ENCODE measurements at places on chromosomes 13 and 19.

- DNase-seq, result no peak
These were observed 689.6 kb downstream of the SLITRK5 start for GRCh38 chr13:88360761-88361160.

DNA sequence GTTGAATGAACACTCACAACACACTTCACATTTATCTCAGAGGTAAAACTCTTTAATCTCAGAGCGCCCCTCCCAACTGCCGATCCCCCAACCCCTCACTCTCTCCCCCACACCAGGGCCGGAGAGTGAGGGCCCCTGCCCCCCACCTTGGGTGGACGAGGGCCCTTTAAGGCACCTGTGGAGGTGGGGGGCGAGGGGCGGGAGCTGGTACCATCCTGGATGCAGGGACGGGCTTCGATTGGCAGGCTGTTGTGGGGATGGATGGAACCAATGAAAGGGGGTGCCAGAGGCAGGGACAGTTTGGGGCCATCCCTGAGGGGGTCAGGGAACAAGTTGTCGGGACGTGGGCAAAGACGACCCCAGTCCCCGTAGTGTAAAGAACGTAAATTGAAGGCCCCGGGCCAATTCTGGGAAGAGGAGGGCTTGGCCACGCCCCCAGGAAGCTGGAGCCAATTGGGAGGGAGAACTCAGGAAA lies 1.7 kb upstream of the PNKP start:
- DNase-seq, result no peak

DNA sequence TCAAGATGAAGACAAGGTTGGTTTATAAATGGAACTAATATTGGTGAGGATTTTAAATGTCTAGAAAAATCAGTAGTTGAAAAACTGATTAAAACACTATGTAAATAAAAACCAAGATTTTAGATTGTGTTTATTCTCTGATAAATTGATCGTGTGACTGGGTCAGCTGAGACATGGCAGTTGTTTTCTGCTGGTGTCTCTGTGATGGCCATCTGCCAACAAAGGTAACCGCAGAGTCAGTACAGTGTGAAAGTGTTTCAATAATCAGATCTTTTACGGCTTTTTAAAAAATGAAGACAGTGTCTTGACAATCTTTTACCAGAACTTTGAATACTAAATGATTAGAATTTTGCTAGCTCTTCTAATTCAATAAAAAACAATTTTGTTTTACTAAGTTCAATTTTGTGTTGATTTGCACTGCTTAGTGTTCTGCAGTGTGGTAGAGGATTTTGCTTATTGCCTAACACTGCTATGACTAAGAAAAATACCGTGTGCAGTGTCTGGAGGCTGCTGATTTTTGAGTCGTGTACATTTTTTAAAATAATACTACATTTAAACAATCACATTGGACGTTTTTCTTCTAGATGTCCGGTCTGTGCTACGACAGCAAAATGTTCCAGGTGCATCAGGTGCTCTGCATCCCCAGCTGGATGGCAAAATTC lies 32.7 kb upstream of the GPR183 start:
- peak; percentile 76 for DNase-seq

- DNase-seq, result peak; percentile 80
These were observed at the start of gene SLC25A23 for GRCh38 chr19:6459262-6460098. SLC25A23 (minus strand) TSS chr19:6459792; CDS start chr19:6459628, 164 bp downstream.

GRCh38 chr13:91902291-91902690 lies 503.9 kb downstream of the GPC5 start:
- no peak for DNase-seq

GRCh38 chr19:18718015-18718526 lies 34.6 kb downstream of the CRTC1 start:
- DNase-seq, result no peak

GRCh38 chr19:32822916-32823746 lies 46.4 kb downstream of the SLC7A9 start:
- no peak for DNase-seq

DNA sequence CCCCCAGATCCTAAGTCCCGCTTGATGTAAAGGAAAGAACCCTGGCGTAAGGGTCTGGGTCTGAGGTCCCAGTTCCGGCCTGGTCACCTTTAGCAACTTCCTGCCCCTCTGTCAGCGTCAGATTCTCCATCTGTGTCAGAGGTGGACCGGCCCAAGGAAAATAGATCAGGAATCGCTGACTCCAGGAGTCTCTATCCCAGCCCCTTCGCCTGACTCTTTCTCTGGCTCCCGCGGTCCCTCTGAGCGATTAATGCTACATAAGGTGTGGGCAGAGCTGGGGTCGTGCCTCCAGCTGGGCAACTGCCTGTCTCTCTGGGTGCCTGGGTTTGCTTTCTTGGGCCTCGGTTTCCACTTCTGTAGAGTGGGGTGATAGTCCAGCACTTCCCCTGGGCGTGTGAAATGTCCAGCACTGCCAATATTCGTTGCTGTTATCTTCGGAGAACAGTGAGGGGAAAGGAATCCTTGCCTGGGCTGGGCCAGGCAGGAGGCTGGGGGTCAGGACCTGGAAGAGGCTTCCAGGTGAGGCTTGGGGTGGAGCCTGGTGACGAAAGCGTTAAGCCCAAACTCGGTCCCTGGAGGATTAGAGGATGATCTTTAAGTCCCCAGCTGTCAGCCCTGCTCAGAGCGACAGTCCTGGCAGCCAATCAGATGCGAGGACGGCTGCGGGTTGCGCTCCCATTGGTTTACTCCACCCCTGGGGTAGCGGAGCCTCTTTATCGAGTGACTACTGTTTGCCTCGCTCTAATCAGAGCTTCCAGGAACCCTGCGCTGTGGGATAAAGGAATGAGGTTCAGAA lies 767 bp downstream of the ABCA7 start:
- peak; percentile 93 for DNase-seq

DNA sequence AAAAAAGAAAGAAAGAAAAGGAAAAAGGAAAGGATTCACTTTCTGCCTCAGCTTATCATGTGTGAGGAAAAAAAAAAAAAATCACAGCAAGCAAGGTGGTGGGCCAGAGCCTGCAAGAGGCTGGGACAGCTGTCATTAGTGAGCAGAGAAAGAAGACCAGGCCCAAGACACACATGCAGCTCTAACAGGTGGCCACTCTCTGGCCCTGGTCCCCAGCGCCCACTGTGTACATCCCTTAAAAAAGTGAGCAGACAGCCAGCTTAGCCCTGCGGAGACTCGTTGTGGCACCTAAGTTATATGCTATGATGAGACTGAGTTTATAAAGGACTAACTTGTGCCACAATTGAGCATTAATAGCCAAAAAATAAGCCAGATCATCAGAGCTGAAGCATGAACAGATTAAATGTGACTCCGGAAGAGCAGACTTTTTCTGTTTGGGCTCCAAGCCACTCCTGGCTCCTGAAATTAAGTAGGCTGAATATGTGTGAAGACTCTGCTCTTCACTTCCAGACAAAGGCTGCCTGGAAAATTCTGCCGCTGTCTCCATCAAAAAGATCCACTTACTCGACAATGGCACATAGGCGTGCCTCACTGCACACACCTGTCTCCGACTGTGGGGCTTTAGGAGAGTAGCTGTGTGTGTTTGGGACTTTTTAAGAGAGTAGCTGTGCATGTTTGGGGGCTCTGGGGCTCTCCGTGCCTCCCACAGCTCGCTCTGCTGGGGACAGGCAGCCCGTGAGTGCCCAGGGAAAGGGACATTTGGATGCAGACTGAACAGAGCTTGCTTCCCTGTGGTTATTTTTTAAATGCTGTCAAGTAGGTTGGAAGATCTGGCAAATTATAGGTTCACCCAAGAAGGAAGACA lies 55.0 kb downstream of the LATS2 start:
- no peak for DNase-seq

- DNase-seq, result no peak
These were observed 139.0 kb downstream of the RAP2A start for GRCh38 chr13:97573011-97573410.

- no peak for DNase-seq
These were observed 13.6 kb upstream of the PEPD start for GRCh38 chr19:33535226-33535625.

- DNase-seq, result no peak
These were observed 45.4 kb upstream of the MIR17HG start for GRCh38 chr13:91302111-91302510.
